LHCN-M2 (cell line): ENCODE measurements at places on chromosomes 7 and 10.

- DNase-seq, result peak; percentile 45
Measured at GRCh38 chr10:49359349-49360270, 36.3 kb downstream of the DRGX start.

GRCh38 chr7:17058568-17058967, 176.8 kb upstream of the AGR3 start:
- DNase-seq, result peak; percentile 89

GRCh38 chr10:14131261-14131960, 199.3 kb downstream of the FRMD4A start:
- no peak for DNase-seq

- DNase-seq, result no peak
Measured at GRCh38 chr7:2387897-2388636, 15.3 kb upstream of the CHST12 start.

- DNase-seq, result no peak
Measured at GRCh38 chr7:50197549-50197948, 104.5 kb upstream of the ZPBP start.

- DNase-seq, result no peak
Measured at GRCh38 chr7:158270106-158270775, 317.4 kb downstream of the PTPRN2 start.

DNA sequence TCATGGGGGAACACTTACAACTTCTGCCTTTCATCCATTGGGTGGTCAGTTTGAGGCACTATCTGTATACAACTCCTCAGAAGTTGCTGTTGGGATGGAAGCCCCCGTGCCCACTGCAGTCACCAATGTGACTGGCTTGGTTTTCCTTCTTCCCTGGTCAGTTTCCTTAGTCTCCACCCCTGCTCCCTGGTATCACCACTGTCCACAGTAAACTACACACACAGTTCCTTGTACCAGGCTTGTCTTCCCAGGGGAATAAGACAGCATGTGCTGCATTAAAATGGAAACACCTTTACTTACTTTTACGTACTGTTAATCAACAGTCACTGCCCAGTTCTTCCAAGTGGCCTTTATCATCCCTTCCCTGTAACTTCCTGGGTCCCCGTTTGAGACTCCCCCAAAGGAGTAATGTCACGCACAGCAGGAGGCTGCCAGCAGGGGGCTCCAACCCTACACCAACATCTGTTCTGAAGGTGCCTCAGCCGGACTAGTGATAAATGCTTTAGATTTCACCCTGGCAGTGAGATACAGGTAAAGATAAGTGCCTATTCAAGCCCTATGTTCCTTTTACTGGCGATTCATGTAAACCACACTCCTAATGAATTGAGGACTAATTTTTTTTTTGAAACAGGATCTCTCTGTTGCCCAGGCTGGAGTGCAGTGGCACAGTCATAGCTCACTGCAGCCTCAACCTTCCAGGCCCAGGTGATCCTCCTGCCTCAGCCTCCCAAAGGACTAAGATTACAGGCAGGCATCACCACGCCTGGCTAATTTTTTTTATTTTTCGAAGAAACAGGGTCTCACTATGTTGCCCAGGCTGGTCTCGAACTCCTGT, 45.3 kb upstream of the PIK3AP1 start:
- peak; percentile 45 for DNase-seq

DNA sequence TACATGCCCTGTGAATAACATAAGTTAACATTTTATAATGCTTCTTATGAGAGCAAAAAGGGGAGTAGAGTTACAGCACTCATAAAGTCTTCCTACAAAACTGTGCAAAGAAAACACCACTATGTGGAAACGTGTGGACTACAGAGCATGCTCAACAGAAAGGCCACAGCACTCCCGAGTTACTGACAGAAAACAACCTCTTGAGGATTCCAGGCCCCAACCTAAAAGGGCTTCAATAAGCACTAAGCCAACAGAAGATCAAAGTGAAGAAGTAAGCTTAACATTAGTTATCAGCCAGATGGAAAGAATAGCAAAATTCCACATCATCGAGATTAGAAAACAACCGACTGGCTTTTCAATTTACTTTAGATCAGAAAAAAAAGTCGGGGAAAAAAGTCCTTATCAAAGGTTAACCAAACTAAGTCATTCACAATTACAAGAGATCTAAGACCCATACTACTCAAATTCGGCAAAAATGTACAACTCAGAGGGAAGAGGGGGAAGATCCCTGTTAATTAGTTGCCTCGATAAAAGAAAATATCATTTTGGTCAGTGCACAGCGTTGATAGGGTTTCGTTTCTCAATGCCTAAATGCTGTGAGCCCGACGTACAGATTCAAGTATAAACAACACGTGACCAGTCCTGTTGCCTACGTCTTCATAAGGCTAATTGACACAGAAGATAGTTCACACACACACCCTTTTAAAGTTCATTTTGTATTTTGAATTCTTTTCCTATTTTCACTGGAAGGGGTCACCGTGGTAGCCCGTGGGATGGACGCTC, 1.4 kb downstream of the KBTBD2 start:
- DNase-seq, result peak; percentile 65

DNA sequence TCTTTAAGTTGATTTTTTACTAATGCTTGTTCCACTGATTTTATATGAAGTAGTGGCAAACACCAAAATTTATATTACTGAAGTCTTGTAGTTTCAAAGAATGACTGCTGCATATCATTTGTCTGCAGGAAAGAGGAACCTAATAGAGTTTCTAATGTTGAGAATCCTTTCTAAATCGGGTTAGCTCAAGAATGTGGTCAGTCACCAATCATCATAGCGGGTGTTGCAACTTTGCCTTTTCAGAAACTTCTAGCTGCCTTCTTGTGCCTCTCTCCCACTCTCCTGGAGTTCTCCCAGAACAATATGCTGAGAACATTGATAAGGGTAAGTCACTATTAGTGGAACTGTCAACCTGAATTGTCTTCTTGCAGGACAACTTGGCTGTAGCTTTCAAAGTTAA, 524.8 kb upstream of the SORCS1 start:
- peak; percentile 5 for DNase-seq

DNA sequence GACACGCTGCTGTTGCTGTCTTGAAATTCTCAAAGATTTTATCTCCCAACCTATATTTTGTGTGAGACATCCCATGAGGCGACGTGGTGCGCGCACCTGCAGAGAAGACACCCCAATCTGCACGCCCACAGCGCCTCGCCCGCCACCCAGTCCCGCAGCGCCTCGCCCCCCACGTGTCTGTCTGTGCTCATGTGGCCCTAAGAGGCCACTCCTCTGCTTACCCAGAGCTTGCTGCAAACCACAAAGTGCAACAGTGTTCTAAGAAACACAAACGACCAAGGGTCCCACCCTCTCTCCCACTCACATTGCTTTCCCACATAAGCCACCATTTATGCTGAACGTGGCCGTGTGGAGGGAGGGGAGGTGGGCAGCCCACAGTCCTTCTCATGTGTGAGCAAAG, 287.2 kb downstream of the PTPRN2 start:
- DNase-seq, result no peak

GRCh38 chr10:102581981-102582580, 62.2 kb upstream of the TRIM8 start:
- no peak for DNase-seq

GRCh38 chr10:98045785-98046389, 15.5 kb upstream of the CRTAC1 start:
- peak; percentile 32 for DNase-seq

DNA sequence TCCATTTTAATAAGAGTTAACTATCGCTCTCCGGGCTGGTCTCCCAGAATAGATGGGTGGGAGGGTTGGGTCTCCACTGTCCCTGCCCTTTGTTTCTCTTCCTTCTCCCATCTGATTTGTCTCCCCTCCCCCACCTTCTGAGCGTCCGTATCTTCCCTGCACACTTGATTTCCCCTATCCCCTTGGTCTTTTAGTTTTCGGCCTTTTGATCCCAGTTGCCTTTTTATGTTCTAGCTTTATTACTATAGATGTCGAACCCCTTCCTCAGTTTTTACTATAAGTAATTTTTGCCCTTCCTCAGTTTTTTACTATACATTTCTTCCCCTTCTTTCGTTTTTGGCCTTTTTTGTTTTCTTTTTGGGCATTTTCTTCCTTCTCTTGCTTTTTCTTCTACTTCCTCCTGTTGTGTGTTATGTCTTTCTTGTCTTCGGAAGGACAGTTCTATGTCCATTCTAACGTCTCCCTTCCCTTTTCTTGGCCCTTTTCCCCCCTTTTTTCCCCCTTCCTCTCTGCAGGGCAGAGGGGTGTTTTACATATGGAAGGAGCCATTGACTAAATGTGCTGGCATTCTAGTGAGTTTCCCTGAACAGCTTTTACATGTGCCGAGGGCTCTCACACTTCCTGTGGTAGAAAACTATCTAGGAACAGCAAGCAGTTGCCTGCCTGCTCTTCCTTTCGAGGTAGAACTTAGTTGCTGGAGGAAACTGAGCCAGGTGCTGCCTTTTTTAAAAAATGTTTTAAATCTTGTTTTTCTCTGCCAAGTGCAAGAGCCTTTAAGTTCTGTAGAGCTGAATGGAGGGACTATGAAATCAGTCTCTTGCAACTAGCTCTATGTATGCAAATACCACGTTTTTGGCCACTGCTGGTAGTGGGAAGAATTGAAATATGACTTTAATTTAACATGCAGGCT, 2.8 kb downstream of the TET1 start:
- DNase-seq, result no peak

GRCh38 chr7:84117304-84117703, 77.3 kb downstream of the SEMA3A start:
- DNase-seq, result no peak

DNA sequence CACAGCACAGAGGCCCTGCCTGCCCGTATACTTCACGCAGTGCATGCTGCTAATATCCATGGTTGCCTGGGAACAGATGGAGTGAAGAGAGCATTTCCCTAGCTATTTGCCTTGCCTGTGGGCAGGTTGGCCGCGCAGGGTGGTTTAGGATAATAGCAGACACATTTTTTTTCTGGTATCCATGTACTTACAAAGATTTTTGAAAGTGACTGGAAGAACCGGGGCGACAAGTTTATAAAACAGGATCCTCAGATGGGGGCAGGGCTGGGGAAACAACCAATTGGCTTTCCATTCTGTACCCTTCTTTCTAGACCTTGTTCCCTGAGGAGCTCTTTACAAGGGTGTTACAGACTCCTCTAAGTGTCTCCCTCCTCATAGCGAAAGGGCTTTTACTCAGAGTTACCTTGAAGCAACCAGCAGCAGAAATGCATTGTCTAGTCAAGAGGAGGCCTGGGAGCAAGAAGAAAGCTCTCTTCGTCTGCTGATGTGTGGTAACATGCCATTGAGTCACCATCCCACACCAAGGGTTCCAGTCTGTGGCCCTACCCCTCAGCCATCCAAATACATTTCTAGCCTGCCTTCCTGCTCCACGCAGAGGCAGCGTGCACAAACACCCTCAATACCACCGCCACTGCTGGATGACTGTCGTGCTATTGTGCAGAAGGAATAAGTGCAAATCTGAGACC, 31.5 kb downstream of the MTURN start:
- DNase-seq, result no peak
